Adrenal gland (tissue), 19 donors: ENCODE measurements at places on chromosomes 12 and 14.

DNA sequence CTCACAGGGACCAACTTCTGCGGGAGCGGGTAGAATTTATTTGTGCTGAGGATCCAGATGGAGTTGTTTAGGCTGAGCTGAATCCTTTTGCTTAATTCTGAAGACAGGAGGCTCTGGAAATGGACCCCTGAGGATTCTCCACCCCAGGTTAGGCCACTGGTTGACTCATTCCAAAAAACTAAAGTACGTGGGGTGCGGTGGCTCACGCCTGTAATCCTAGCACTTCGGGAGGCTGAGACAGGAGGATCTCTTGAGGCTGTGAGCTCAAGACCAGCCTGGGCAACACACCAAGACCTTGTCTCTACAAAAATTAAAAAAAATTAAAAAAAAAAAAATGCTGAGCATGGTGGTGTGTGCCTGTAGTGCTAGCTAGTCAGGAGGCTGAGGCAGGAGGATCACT lies 76.3 kb upstream of the MAP1LC3B2 start:
- no peaks in the 10 kb centered on the region for H3K36me3 ChIP-seq
- no peaks in the 10 kb centered on the region for H3K4me1 ChIP-seq
- H3K27me3 ChIP-seq = no peaks in the 10 kb centered on the region
- H3K4me3 ChIP-seq = no peak overlapping the region

DNA sequence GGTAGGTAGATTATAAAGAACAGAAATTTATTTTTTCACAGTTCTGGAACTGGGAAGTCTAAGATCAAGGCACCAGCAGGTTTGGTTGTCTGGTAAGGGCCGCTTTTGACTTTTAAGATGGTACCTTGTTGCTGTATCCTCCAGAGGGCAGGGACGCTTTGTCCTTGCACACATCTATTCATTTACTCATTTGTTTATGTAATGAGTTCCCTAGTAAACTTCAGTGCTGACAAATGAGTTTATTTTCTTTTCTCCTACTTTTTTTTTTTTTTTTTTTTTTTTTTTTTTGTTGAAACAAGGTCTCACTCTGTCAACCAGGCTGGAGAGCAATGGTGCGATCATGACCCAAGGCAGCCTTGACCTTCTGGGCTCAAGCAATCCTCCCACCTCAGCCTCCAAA lies 195.7 kb downstream of the FBXL14 start:
- H3K4me1 ChIP-seq = no peaks in the 10 kb centered on the region
- no peak for DNase-seq
- no peak overlapping the region for H3K4me3 ChIP-seq
- no peaks in the 10 kb centered on the region for H3K27me3 ChIP-seq
- no peaks in the 10 kb centered on the region for H3K36me3 ChIP-seq

GRCh38 chr12:95386051-95386450 lies 87.9 kb upstream of the METAP2 start:
- no peak overlapping the region for H3K4me3 ChIP-seq
- no peak overlapping the region for H3K27ac ChIP-seq
- DNase-seq = no peak
- H3K27me3 ChIP-seq = no peaks in the 10 kb centered on the region
- no peaks in the 10 kb centered on the region for H3K36me3 ChIP-seq

DNA sequence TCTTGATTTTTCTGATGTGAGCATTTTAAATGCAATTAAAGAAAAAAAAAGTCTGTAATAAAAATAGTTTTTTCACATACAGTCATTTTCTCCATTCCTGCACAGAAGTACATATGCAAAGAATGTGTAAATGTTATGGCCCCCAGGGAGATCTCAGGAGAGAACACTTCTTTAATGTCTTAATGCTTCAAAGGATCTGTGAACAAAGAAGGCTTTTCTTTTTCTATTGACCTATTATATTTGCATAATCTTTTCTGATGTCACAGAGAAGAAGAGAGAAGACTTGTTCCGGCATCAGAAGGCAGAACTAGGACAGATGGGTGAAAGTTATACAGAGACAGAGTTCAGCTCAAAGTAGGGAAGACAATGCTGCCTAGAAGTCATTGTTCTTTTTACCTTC lies 413.5 kb upstream of the STXBP6 start:
- no peak overlapping the region for H3K27ac ChIP-seq
- H3K4me1 ChIP-seq = no peaks in the 10 kb centered on the region
- no peaks in the 10 kb centered on the region for H3K27me3 ChIP-seq
- no peak overlapping the region for H3K4me3 ChIP-seq
- DNase-seq = no peak
- H3K36me3 ChIP-seq = no peaks in the 10 kb centered on the region

DNA sequence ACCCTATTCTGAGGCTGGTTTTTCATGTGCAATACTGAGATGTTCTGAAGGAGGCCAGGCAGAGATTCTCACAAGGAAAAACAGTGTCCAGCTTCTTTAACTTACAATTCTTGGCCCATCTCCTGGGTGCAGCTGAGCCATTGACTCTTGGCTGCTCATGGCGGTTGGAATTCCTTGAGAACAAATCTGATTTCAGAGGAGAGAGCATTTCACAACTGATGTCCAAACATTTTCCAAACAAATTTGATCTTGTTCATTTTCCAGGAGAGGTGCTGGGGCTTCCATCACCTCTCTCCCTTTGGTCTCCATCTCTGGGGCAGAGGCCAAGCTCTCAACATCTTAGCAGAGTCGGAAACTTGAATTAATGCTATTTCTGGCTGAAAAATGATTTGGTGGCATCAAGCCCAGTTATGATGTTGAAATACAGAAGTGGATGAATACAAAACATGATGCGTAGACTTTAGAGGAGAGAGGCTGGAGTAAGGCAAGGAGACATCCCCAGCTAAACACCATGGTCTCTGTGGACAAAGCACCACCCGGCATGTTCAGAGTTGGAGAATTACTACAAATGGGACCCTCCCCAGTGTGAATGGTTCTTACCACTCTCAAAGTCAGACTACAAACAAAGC lies 593.0 kb downstream of the VRK1 start:
- H3K4me3 ChIP-seq = no peak overlapping the region
- no peak for DNase-seq
- no peaks in the 10 kb centered on the region for H3K4me1 ChIP-seq
- no peaks in the 10 kb centered on the region for H3K36me3 ChIP-seq
- no peak overlapping the region for H3K27ac ChIP-seq

DNA sequence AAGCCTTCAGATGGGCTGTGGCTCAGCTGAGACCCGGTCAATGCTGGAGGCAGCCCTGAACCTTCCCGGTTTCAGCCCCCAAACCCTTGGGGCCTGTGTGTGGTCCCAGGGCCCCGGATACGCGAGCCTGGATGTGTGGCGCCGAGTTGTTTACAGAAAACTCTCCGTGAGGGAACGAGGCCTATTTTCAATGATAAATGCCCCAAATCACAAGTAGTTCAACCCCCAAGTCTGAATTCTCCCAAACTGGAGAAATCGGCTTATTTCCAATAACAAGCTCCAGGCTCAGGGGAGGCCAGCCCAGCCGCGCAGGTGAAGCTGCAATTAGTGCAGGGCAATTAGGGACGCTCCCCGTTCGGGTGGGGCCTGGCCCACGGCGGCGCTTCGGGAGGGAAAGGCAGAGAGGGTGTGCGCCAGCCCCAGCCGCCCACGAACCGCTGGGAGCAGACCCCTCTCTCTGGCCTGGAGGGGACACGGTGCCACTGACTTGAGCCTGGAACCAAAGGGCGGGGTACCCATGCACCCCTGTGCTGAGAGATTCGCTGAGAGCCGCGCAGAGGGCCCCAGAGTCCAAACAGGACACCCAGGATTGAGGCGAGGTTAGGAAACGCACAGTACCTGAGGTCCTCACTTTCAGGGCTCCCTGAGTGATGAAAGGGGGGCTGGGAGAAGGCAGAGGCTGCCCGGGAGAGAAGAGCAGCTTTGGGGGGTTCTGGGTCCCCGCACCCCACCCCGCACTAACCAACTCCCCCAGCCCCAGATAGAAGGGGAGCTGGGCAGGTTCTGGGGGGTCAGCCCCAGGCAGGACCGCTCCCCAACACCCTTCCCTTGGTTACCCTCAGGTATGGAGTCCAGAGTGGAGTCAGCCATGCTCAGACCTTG lies 14.2 kb upstream of the ANKRD9 start:
- no peaks in the 10 kb centered on the region for H3K4me1 ChIP-seq
- peak overlapping the region; percentile 26 for H3K27ac ChIP-seq
- H3K27me3 ChIP-seq = no peaks in the 10 kb centered on the region

DNA sequence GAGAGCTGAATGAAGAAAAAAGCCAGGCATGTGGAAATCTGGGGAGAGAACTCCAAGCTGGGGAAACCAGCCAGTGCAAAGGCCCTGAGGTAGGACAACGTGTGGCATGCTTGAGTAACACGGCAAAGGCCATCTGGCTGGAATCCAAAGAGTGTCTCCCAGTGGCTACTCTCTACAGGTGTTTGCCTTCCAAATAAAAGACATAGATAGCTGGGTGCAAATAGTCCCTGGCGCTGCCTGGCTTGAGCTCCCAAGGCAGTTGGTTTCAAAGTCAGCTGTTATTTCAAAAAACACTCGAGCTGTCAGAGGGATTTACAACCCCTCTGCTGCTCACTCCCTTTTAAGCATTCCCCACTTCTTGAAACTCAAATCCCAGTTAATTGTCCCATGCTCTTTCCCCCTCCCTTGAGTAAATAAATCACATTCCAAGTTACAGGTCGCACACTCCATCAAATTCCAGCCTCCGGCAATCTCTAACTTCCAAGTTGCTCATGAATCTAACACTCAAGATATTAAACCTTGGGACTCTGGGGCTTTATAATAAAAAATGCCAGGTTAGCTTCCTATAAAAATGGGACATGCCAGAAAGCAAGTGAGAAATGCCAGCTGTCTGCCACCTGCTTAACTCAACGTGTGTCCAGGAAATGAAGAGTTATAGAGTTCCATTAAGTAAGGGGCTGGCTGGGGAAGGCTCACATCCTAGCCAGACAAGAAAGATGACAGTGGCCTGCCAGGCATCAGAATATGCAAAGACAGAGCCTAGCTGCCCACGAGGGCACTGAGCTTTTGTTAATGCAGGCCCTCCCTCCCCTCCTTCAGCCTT lies 133.6 kb upstream of the NOS1 start:
- no peak overlapping the region for H3K4me3 ChIP-seq
- no peak overlapping the region for H3K27ac ChIP-seq
- H3K4me1 ChIP-seq = no peaks in the 10 kb centered on the region

GRCh38 chr12:120737557-120738251 lies 12.1 kb downstream of the ACADS start:
- no peaks in the 10 kb centered on the region for H3K27me3 ChIP-seq
- H3K4me1 ChIP-seq = peaks cover 5% of the 10 kb centered on the region
- H3K27ac ChIP-seq = no peak overlapping the region
- H3K4me3 ChIP-seq = no peak overlapping the region
- DNase-seq = no peak
- no peaks in the 10 kb centered on the region for H3K36me3 ChIP-seq

DNA sequence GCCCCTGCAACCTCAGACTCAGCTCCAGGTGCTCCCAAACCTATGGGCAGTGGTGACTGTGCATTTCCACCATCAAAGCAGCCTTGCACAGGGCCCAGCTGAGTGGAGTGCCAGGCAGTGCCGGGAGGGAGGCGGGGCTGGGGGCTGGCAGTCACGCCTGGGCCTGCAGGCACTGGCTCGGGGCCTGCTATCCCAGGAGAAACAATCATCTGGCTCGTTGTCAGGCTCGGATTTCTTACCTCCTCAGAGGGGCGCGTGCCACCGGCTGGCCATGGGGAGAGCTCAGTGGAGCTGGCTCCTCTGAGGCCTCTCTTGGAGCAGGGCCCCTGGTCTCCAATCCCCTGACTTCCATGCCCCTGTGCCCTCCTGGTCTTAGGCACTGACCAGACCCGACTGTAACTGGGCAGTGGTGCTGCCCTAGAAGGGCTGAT lies 20.2 kb upstream of the PPP1R13B start:
- H3K27ac ChIP-seq = peak overlapping the region; percentile 63

GRCh38 chr14:104697892-104698583 lies 8.6 kb downstream of the INF2 start:
- peaks cover 4% of the 10 kb centered on the region for H3K4me1 ChIP-seq
- no peaks in the 10 kb centered on the region for H3K36me3 ChIP-seq
- H3K4me3 ChIP-seq = no peak overlapping the region
- H3K27ac ChIP-seq = peak overlapping the region; percentile 69
- DNase-seq = no peak

GRCh38 chr12:112126000-112126438 lies 659 bp downstream of the TRAFD1 start:
- H3K4me3 ChIP-seq = peak overlapping the region; percentile 89
- no peaks in the 10 kb centered on the region for H3K36me3 ChIP-seq
- DNase-seq = peak; percentile 26
- H3K4me1 ChIP-seq = peaks cover 29% of the 10 kb centered on the region
- no peaks in the 10 kb centered on the region for H3K27me3 ChIP-seq

GRCh38 chr12:55685671-55686070 lies 22.0 kb downstream of the ITGA7 start:
- no peaks in the 10 kb centered on the region for H3K36me3 ChIP-seq
- H3K27ac ChIP-seq = no peak overlapping the region
- H3K4me3 ChIP-seq = no peak overlapping the region
- DNase-seq = no peak

- no peak for DNase-seq
- H3K27me3 ChIP-seq = no peaks in the 10 kb centered on the region
- H3K4me3 ChIP-seq = no peak overlapping the region
These were observed 489.0 kb downstream of the SNAPC1 start for GRCh38 chr14:62251237-62251636.

GRCh38 chr14:59455411-59455810 lies 9.8 kb downstream of the GPR135 start:
- no peak for DNase-seq
- no peak overlapping the region for H3K27ac ChIP-seq
- no peaks in the 10 kb centered on the region for H3K36me3 ChIP-seq
- no peaks in the 10 kb centered on the region for H3K4me1 ChIP-seq
